ENCODE measurements at places on chromosomes 4 and X.

GRCh38 chr4:88446124-88446523 is 10.8 kb upstream of the HERC5 start:
- DNase-seq = no peak

DNA sequence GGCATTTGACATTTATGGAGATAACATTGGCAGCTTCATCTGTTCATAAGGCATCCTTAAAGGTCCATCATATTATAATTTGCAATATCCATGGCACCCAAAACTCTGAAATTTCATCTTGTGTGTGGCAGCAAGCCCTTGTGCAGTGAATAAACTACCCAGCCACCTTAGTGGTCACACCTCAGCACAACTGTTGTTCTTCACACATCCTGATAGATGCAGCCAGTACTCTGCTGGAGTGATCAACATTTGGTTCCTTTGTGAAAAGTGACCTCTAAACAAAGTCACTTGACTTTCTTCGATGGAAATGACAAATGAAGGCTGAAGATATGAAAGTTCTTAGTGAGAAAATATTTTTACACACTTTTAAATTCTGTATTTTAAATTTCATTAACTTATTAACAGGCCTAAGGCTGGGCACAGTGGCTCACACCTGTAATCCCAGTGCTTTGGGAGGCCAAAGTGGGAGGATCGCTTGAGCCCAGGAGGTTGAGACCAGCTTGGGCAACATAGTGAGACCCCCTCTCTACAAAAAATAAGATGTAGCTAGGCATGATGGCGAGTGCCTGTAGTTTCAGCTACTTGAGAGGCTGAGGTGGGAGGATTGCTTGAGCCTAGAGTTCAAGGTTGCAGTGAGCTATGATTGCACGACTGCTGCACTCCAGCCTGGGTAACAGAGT is 161.4 kb downstream of the SPRY1 start:
- no peak for DNase-seq

- no peak for DNase-seq
These were observed 12.4 kb downstream of the YIPF6 start for GRCh38 chrX:68511255-68511654.

DNA sequence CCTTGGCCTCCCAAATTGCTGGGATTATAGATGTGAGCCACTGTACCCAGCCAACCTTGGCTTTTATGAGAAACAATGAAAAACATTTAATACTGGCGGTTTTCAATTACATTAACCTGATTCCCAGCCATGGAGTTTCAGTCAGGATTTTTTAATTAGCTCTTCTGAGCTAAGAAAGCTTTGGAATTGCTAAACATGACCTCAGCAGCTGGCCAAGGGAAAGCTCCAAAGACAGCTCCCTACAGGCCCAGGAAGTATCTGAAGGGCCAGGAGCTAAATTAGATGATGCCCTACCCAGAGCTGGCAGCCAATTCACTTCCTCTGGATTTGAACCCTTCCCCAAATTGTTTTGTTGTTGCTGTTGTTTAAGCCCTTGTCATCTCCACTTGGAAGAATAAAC is 26.5 kb upstream of the FUNDC1 start:
- DNase-seq = no peak

DNA sequence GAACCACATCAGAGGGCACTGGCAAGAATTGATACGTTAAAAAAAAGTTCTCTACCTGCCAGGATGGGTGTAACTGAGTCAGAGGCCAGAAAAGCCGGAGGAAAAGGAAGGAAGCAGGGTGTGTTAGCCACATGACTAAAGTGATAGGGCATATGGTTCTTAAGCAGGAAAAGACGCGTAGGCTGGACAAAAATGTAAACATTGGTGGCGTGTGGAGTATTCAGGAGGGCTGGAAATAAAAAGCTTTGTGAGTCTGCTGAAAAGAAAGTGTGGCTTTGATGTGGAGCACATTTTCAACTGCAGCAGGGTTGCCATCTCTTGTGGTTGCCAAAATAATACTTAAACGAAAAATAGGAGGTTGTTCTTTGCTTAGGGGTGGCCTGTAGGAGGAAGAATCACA is 186.5 kb upstream of the RPL34 start:
- DNase-seq = no peak

GRCh38 chr4:120691106-120691505 is 231.4 kb downstream of the PRDM5 start:
- no peak for DNase-seq

DNA sequence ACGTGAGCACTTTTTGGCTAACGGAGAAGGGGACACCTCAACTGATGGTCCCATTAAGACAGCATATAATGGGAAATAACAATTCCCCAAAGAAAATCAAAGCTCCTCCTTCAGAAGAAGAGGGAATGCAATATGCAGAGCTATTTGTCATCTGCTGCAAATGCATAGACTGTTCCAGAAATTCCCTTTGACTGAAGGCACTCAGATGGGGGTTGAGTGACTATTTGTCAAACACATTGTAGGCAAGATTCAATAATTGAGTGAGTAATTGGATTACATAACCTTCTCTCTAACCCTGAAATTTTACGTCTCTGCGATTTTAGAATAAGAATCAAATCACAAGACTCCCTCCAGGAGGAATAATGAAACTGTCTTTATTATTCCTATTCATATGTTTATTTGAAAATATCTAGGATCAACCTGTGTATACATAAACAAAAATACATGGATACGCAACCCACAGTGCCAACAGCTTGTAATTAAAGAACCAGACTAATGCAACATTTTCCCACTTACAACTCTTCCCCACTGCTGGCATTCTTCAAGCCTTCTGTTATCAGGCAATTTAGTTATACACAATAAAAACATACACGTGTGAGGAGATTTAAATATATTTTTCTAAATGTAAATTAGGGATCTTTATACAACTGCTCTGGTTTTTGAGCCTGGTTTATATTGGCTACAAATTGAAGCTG is 256.6 kb downstream of the GBA3 start:
- DNase-seq = no peak

- peak; percentile 5 for DNase-seq
These were observed 6.8 kb upstream of the SASH3 start for GRCh38 chrX:129772796-129773431.

- DNase-seq = no peak
These were observed 56.0 kb upstream of the FBXW7 start for GRCh38 chr4:152591876-152592275.

- DNase-seq = no peak
These were observed 51.5 kb downstream of the SPATA18 start for GRCh38 chr4:52102587-52102986.

DNA sequence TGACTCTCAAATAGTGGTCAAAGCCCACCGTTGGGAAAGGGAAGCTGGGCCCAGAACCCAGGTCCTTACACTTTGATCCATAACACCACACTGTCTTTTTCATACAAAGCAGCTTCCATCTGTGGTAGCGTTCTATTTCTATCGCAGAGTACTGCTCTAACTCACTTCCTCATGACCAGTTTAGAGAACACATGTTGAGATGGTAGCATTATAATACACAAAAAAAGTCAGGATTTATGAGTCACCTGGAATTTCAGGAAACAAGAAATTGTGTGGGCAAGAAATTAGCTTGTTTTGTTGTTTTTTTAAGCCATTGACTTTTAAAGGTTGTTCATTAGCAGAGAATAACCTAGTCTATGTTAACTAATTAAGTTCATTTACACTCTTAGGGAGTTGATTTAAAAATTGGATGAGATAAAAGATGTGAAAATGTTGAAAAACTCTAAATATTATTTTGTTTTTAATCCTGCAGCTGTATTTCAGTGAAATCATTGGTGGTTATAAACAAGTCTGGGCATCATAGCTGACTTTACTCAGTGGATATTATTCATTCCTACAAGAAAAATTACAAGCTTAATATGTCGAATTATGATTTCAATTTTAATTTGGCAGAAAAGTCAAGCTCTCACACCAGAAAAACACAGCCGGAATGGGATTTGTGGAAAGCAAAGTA is 1011.1 kb upstream of the HS3ST1 start:
- DNase-seq = no peak

DNA sequence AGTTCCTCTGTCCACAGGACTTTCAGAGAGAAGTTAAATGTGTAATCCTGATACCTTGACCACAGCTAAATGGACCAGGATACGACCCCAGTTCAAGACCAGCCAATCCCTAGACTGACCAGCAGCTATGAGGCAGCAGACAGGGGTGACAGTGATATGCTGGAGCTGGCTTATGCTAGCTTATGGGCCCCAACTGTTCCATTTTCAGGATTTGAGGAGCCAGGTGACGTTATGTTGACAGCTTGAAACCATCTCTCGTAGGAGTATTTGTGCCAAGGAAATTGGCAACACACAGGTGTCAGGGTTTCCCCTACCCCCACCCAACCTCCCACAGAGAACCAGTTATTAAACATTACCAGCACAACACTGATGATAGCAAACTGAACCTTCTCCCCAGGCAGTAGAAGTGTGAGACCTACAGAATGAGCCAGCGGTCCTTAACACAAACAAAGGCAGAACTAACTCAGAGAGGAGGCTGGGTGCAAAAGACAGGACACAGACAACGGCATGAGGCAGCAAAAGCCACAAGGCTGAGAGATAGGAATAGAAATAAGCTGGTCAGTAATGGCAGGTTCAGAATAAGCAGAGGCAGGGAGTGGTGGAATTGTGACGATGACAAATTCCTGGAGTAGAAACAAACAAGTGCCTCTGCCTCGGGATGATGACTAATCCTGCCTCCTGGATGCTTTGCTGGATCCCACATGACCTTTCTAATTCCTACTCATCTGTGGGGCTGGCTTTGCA is 85.6 kb upstream of the CPEB2 start:
- DNase-seq = no peak

DNA sequence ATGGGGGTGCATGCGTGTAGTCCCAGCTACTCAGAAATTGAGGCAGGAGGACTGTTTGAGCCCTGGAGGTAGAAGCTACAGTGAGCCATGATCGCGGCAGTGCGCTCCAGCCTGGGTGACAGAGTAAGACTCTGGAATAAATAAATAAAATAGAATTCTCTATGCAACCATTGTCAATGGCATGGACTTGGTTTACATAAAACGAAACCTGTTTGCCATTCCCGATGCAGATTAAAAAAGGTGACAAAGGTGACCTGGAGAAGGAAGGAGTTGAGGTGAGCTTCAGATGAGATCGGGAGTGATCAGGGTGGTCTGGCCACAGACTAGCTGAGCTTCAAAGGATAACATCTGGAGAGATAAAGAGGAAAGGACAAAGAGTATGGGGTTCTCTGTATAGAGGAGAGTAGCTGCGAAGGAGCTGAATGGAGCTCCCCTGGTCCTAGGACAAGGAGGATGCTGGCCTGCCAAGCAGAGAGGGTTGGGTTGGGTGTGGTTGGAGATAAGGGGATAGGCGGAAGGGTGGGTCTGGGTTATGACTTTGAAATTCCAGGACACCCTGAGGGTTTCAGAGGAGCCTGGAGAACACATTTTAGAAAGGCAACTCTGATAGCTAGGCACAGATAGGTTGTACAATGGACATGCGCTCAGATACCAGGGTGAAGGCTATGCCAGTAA is 98.6 kb downstream of the RBM47 start:
- no peak for DNase-seq

DNA sequence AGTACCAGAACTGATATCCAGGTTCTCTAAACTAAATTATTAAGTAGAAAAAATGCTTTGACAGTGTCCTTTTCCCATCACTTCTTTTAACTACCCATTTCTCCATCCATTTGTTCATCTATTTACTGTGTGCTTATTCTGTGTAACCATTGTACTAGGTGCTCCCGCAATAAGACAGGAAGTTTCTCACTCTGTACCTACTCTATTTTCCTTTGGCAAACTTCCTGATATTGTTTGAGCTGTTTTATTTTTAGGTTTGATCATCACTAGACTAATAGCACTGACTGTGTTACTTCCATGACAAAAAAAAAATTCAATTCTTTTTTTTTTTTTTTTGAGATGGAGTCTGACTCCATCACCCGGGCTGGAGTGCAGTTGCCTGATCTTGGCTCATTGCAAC is 102.5 kb upstream of the CASK start:
- DNase-seq = no peak

All from occipital lobe (tissue), 3 donors.